Neural crest cell (in vitro differentiated cells): ENCODE measurements at places on chromosomes 5 and 9.

GRCh38 chr5:123527190-123527589, 15.2 kb downstream of the CSNK1G3 start:
- no peak for DNase-seq

DNA sequence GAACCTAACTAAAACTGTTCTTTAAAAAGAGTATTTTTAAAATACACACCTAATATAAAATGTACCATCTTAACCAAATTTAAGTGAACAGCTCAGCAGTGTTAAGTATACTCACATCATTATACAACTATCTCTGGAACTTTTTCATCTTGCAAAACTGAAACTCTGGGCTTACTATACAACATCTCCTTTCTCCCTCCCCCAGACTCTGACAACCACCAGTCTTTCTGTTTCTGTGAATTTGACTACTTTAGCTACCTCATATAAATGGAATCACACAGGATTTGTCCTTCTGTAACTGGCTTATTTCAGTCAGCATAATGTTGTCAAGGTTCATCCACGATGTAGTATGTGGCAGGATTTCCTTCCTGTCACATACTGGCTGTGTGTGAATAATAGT, 93.5 kb downstream of the FOXD1 start:
- no peak for DNase-seq

DNA sequence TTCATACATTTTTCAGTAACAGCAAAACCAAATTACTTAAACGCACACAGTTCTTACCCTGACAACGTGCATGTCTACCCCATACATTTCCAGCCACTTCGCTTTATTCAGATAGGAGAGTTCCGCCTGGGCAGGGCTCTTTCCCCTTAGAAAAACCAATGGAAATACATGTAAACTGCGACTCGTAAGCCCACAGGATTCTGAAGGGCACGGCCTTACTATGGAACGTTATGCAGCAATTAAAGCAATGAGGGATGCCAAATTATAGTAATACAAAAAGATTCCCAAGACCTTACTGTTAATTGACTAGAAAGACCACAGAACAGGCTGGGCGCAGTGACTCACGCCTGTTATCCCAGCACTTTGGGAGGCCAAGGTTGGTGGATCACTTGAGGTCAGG, 64.5 kb downstream of the EPB41L4B start:
- DNase-seq: no peak

- DNase-seq: no peak
Measured at GRCh38 chr9:110064803-110065202, 143.2 kb downstream of the C9orf152 start.

- DNase-seq: no peak
Measured at GRCh38 chr5:123735384-123735783, 223.4 kb downstream of the CSNK1G3 start.

GRCh38 chr5:157611571-157612476, 36.2 kb upstream of the ADAM19 start:
- DNase-seq: no peak

- DNase-seq: no peak
Measured at GRCh38 chr5:42854795-42855194, 43.1 kb upstream of the SELENOP start.

DNA sequence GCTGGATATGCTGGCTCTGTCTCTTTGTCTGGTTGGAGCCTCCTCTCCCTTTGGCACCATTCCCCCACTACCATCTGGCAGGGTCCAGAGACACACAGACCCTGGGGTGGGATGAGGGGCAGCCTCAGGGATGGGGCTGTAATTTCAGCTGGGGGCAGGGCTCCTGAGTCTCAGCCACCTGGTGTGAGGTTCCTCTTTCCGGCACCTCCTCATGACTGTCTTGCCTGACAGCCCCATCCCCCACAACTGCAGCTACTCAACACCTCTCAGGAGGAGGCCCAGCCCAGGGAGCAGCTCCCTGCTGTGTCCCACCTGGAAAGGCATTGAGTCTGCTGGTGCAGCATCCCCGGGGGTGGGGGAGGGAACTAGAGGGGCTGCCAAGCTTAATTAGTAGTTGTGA, 11.7 kb upstream of the RPS14 start:
- DNase-seq: no peak

DNA sequence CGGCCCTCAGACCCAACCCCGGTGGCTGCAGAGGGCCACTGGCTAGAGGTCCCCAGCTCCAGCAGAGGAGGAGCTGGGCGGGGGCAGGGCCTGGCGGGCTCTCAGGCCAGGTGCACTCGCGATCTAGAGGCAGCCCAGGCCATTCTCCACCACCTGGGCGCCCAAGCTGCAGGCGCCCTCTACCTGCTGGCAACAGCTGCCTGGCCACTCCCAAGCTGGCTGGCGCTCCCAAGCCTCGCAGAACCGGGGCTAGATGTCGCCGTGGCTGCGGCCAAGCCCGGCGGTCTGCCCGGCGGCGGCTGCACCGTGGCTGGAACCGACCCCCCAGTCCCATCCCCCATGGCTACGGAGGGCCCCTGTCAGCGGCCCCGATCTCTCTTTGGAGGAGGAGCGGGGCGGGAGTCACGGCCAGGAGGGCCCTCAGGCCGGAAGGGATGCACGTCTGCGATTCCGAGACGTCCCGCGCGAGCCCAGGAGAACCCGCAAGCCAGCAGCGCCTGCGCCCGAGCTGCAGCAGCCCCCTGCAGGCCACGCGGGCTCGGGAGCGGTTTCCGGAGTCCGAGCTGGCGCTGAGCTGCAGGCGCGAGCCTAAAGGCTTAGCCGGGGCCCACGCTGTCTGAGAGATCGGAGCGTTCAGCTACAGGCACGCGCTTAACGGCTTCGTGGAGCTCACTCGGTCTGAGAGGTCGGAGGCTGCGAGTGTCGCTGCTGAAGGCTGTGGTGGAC, 44.3 kb upstream of the BICD2 start:
- peak; percentile 76 for DNase-seq

GRCh38 chr5:132480893-132481595, 9.5 kb downstream of the IRF1 start:
- DNase-seq: no peak

DNA sequence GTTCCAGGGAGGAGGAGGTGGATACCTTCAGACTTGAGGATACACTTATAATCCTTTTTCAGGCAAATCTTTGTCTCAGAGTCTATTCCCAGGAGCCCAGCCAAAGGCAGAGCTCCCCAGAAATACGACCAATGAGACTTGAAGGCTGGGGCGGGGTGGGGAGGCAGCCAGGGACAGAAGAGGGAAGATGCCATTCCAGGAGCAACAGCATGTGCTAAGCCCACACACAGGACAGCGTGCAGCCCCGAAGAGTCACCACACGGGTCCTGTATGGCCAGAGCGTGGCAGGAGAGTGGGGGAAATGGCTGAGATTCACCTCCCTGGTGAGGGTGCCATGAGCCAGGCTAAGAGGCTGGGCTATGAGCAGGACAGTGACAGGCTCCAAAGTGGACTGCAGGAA, 35.2 kb downstream of the WHRN start:
- no peak for DNase-seq

- no peak for DNase-seq
Measured at GRCh38 chr5:170963521-170963920, 101.7 kb downstream of the RANBP17 start.
